ENCODE measurements at places on chromosomes 13 and 19.

GRCh38 chr13:48979892-48980291 is 4.2 kb downstream of the FNDC3A start:
- no peak for DNase-seq

- DNase-seq: peak; percentile 53
Observed at GRCh38 chr19:54517483-54517882, 14.9 kb downstream of the LAIR2 start.

DNA sequence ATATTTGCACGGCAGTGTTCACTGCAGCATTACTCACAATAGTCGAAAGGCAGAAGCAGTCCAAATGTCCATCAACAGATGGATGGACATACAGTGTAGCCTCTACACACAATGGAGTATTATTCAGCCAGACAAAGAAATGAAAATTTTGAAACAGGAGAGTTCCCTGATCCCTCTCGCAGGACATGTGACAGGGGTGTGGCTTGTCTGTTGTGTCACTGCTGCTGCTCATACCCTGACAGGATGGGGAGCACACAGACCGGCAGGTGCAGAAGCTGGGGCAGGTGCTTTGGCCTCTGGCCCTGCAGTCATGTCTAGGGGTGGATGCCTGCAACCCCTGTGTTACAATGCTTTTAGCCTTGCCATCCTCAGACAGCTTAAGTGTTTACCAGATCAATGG is 204.3 kb downstream of the EFNB2 start:
- no peak for DNase-seq

GRCh38 chr13:23794267-23795161 is 94.7 kb downstream of the MIPEP start:
- no peak for DNase-seq

- peak; percentile 20 for DNase-seq
Observed at GRCh38 chr19:43700395-43701000, 15.4 kb upstream of the IRGC start.
